ENCODE measurements at places on chromosomes 16 and 17.

GRCh38 chr17:40522250-40522960 lies 21.0 kb upstream of the TNS4 start:
- DNase-seq, result no peak

DNA sequence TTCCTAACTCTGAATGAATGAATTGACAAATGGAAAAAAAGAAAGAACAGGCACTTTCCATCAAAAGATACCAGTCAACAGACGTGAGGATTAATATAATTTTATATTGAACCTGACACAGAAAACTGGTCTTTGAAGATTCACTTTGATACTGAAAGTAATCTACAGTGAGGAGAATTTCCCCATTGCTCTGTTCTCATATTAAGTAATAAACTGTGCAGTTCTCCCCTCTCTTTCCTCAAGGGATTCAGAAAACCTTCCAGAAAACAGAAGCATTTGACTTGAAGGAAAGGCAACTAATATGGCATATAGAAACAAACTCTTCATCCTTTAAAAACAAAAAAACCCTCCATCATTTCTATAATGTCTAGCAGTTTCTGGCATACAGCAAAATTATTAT lies 2.2 kb downstream of the TEX2 start:
- DNase-seq, result no peak

- no peak for DNase-seq
Measured at GRCh38 chr17:45851873-45852272, 7.2 kb downstream of the SPPL2C start.

DNA sequence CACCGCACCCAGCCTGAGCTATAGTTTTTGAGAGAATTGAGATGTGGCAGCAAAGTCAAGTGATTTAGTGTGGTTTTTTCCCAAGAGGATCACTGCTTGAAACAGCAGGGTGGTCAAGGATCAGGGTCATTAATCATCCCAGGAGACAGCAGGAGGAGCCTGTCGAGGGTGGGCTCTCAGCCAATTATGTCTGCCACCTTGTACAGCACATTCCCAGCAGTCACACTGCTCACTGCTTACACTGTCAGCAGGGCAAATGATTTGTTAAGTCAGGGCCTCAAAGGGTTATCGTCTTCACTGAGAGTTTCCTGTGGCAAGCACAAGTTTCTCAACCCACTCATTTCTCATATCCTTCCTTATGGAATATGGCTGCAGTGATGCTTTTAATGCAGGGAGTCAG lies 13.2 kb downstream of the B3GNT9 start:
- no peak for DNase-seq

DNA sequence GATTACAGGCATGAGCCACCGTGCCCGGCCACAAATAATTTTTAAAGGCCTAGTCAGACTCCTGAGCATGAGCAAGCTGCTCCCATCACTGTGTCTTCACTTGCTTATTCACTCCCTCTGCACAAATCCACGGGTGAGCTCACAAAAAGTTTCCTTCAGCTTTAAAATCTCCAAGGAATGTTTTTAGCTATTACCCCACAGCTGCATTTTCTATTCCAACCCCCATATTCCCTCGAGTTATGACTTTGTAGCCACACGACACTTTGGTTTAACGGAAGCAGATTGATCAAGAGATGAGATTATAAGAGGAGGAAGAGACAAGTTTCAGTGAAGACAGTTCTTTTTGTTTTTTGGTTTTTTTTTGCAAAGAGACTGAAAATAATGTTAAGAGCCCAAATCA lies 49.1 kb upstream of the SLC25A19 start:
- DNase-seq, result no peak

DNA sequence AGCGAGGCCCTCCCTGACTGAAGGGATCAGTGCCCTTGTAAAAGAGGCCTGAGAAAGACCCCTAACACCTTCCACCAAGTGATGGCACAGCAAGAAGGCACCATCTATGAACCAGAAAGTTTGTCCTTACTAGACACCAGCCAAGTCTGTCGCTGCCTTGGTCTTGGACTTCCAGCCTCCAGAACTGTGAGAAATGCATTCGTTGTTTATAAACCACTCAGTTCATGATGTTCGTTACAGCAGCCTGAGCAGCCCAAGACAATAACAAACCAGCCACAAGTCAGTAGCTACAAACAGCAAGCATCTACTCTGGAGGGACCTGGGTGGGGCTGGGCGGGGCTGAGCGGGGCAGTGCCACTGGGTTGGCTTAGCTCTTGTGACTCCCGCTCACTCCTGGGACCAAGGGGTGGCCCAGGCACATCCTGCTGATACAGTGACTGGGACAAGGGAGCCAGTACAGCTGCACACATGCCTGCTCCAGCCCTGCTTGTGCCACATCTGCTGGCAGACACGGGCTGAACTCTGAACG lies 234.9 kb downstream of the IRF8 start:
- DNase-seq, result no peak

DNA sequence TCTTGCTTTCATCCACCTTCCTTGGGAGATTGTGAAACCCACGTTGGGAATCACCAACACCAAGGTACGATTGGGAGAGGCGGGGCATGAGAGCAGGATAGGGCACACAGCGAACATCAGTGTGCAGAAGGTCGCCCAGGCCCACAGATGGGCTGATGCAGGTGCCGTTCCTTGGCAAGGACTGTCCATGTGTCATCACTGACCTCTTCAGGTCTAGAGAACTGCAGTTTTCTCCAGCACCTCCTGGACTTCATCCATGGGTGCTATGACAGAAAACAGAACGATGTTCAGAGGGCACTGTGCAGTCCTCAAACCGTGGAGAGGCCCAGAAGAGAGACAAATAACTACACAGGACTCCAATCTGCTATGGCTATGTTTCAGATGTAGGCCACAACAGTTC lies 23.9 kb upstream of the TAT start:
- DNase-seq, result no peak

- DNase-seq, result peak; percentile 41
Measured at GRCh38 chr17:142102-142661, 4.8 kb downstream of the SCGB1C2 start.

- no peak for DNase-seq
Measured at GRCh38 chr17:40895106-40895730, 10.2 kb upstream of the KRT20 start.

DNA sequence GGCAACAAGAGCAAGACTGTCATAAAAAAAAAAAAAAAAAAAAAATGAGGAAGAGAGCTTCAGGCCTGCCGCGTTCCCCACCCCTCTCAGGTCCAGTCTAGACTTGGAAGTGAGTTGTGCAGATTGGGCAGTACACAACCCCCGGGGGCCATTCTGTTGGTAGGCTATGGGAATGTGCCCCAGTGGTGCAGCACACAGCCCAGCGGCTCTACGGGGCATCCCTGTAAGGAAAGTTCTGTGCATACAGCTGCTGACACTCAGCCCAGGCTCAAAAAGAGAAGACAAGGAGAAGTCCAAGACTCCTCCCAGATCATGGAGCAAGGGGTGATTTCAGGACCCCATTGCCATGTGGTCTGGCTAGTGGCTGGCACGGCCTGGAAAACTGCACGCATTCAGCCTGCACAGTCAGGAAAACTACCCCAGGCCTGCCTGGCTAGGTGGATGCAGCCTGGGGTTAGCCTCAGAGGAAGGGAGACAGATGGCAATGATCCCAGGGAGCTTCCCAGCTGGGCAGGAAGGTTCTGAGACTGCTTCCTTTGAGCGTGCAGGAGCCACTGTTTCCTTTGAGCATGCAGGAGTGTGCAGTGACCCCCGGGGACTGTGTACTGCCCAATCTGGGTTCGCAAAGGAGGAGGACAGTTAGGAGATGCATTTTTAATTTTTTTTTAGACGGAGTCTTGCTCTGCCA lies 44.8 kb downstream of the PECAM1 start:
- DNase-seq, result no peak

- peak; percentile 26 for DNase-seq
Measured at GRCh38 chr17:77288115-77288619, 147.4 kb downstream of the SEC14L1 start.

DNA sequence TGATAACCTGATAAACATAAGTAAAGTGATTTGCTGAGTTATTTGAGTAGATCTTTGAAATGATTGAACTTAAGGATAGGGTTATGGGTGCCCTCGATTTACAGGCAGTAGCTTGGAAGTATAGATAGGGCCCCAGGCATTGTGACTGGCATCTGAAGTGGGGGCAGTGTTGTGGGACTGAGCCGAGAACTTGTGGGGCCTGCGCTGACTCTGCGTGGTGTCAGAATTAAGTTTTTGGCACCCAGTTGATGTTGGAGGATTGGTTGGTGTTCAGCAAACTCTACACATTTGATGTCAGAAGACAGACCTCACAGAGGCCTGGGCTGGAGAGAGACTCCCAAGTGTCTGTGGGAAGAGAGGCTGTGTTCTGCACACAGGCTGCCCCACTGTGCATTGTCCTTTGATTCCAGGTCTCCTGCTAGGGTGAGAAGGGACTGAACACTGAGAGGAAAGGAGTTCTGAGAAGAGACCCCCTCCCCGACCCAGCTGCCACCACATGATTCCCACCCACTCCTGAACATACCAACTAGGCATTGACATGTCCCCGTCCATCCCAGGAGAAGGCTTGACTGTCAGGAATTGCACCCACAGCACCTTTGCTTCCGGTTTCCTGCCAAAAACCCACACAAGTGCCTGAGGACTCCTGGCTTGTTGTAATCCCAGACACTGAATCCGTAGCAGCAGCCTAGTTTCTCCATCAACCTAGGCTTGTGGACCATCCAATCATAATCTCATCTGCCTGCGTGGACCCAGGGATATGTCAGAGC lies 4.5 kb downstream of the ZNF267 start:
- no peak for DNase-seq

DNA sequence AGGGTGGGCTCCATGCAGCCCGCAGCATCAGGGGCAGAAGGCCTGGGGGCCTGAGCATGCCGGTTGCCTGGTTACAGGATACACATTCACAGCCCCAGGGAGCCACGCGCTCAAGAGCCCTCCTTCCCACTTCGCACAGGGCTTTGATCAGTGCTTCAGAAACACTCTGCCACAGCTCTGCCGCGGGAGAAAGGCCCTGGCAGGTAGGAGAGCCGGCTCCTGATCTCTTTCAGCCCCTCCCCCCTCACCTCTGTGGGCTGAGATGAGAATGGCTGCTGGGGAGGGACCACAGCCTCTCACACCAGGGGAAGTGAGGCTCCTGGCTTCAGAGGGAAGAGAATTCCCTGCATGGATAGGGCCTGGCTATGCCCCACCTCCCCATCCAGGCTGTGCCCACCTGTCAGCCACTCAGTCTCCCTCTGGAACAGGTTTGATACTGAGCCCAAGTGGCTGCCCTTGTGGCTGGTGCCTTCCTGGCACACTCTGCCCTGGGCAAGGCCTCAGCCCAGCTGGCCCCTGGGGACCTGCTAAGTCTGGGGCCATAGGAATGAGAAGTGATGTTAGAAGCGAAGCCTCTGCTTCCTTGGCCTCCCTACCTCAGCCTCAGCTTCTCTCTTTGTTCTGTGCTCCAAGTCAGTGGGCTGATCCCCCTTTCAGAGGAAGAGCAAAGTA lies 8.6 kb downstream of the DOK4 start:
- DNase-seq, result peak; percentile 56

DNA sequence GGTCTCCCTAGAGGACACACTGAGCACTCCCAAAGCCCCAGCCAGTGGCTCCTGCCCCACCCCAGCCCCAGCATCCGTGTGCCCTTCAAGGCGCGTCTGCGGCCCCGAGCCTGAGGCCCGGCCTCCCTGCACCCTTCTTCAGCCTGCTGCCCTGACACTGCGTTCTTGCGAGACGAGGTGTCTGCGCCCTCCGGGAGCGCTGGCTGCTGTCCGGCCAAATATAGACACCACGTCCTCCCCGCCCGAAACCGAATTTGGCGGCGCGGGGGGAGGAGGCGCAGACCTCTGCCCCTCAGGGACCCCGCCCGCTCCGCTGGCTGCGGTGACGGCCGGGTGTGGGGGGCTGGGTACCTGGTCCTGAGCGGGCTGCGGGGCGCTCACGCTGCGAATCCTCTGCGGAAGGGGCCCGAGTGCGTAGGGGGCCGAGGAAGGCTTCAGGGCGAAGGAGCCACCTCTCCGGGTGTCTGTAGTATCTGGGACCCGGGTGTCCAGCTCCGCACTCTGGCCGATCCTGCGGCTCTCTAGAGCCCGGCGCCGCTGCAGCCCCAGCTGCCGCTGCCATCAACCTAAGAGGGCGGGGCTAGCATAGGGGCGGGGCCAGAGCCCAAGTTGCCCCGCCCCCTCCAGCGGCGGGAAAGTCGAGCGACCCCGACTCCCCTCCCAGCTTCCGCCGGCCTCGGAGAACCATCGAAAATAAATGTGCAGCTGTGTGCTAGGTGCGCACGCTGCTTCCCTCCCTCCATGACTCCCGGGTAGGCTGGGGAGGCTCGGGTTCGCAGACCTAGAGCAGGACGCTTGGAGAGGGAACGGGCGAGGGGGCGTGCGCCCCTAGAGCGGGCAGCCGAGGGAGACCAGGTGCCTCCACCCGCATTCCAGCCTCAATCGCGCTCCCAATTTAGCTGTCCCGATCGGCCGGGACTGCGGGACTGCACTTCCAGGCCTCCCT lies at the start of gene CORO6:
TSS of gene CORO6 (minus strand) at position 576 of the 946 bp plus-strand sequence. CDS start 1,491 bp downstream, outside the sequence.
- DNase-seq, result peak; percentile 85

- DNase-seq, result no peak
Measured at GRCh38 chr16:27739606-27740357, 189.8 kb downstream of the KATNIP start.

GRCh38 chr16:75589306-75589705 lies 23.1 kb downstream of the GABARAPL2 start:
- DNase-seq, result no peak

DNA sequence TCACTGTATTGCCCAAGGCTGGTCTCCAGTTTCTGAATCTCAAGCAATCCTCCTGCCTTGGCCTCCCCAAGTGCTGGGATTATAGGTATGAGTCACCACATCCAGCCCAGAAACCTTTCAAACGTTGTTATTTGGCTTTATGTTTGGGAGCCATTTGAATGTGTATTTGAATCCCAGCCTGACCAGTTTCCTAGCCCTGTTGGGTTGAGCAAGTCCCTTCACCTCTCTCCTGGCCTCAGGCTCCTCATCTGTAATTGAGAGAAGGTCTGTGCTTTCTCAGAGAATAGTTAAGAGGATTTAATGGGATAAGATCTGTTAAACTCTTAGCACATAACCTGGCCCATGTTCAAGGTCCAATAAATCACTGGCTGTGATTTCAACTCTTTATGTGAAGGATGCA lies 385.8 kb upstream of the RBFOX1 start:
- no peak for DNase-seq

GRCh38 chr16:84786605-84787262 lies 33.1 kb upstream of the CRISPLD2 start:
- no peak for DNase-seq

- DNase-seq, result no peak
Measured at GRCh38 chr16:89798126-89798525, 18.3 kb downstream of the FANCA start.

DNA sequence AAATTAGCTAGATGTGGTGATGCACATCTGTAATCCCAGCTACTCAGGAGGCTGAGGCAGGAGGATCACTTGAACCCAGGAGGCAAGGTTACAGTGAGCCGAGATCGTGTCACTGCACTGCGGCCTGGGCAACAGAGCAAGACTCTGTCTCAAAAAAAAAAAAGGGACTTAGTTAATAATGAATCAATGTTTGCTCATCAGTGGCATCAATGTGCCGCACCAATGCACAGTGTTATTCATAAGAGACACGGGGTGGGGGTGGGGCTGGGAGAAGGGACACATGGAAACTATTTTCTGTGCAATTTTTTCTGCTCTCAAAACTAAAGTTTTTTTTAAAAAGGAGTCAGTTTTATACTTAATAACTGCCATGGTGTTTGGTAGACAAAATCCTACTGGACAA lies 6.8 kb upstream of the ATP2C2 start:
- DNase-seq, result no peak

GRCh38 chr16:24499193-24499814 lies 40.1 kb upstream of the RBBP6 start:
- DNase-seq, result peak; percentile 91

Data from GM23338 (cell line).